ENCODE measurements at places on chromosomes 7 and 10.
A peak's percentile ranks its signal among the peaks of the same experiment; 100 is the strongest.

DNA sequence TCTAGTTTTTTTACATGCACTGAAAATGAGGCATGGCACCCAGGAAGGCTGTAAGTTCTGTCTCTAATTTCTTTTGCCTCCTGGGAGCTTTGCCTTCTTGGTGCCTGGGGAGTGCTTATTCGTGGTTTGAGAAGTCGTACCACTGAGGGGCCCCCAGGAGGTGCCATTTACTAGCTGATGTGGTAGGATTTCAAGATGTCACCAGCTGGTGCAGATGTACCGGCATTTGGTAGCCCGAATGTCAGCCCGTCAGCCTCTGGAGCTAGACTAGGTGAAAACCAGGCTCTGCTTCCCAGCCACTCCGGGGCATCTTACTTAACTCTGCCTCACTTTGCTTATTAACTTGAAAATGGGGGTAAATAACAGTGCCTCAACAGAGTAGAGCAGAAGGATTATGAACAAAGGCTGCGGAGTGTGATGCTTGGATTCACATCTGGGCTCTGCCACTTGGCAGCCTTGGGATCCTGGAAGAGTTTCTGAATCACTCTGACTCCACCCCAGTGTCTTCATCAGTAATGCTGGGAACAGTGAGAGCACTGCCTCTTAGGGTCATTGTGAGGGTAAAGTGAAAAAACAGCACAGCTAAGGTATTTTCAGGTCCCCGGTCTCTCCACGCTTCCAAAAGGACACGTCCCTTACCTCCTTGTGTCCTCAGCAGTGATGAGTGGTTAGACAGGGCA lies 31.4 kb upstream of the BTBD16 start:
- no peak for DNase-seq

DNA sequence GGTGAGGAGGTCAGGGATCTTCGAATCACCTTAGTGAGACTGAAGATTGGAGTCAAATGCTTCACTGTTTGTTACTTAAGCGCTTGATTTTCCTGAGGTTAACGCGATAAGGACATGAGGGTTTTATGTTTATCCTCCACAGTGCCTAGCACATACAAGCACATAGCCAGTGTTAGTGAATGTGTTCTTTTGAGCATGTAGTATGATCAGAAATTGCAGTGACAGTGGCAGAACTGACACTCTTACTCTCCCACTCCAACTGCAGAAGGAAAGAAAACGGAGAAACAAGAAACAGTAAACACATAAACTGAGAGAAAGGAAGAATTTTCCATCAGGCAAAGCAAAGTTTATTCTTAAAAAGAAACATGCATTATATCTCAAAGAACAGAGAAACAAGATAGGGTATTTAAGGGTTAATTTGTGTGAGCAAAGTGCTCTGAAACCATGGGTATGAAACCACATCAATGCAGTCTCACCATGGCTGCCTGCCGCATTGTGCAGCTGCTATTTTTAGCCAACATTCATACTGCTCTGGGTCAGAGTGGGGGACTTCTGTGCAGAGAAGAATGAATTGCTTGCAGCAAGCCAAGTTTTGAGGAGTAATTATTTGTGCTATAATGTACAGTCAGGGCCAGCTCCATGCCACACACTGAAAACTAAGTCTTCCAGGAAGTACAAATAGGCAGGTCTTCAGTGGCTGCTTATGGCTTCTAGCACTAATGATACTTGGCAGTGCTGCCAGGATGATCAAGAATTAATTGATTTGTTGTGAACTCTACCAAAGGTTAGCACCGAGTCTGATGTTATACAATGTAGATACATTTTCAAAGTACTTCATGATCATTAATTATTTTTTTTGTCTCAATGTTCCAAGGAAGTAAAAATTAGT lies 152.0 kb downstream of the MACC1 start:
- no peak for DNase-seq

- no peak for DNase-seq
Measured at GRCh38 chr7:112357136-112357535, 93.1 kb upstream of the IFRD1 start.

- no peak for DNase-seq
Measured at GRCh38 chr10:44929356-44930255, 18.5 kb downstream of the TMEM72 start.

GRCh38 chr7:73519867-73520672 lies 2.0 kb downstream of the BAZ1B start:
- DNase-seq = peak; percentile 37

DNA sequence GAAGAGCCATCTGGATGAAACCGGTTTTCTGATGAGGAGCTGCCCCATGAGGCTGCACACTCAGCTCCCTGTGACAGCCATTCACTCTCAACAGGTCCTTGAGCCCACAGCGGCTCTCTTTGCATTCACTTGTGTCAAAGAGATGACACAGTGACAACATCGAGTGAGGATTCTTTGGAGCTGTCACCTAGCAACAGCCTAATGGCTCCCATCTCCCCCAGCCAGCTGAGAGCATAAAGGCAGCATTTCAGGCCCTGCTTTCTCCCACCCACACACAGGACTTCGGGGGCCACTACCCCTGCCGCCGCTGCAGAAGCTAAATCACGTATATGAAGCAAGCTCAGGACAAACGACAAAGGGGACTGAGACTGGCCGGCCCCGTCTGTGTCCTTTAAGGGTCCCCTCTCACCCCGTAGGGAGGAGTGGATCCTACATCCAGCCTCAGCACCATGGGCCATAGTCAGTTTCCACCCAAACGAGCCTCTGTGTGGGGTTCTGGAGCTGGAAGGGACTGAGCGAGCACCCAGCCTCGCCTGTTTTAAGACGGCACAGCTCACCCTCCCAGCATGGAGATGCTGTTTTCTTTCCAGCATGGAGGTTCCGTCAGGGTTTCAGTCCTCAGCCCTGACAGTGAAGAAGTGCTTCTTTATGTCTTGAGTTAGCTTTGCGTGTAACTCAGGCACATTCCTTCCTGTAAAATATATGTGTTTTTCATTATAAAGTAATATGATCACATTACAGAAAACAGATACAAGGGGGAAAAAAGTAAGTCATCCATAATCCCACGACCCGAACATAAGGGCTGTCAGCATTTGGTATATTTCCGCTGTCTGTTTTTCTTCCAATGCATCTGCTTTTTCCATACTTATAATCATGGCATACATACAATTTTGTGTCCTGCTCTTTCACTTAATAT lies 4.9 kb downstream of the CPA4 start:
- no peak for DNase-seq

DNA sequence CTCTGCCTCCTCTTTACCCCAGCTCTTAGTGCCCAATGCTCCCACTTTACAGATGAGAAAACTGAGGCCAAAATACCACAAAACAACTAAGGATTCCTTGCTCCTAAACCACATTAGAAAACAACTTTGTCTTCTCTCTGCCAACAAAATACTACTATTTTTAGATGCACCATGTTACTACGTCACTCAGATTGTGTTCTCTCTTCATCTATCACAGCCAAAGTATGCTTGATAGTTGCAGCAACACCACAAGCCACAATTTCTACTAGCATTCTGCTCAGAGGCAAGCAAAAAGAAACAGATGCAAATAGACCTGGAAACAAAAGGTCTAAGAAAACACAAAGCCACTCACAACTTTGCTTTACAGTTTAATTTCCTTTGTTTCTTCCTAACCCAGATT lies 3.3 kb upstream of the PDE1C start:
- DNase-seq = no peak

DNA sequence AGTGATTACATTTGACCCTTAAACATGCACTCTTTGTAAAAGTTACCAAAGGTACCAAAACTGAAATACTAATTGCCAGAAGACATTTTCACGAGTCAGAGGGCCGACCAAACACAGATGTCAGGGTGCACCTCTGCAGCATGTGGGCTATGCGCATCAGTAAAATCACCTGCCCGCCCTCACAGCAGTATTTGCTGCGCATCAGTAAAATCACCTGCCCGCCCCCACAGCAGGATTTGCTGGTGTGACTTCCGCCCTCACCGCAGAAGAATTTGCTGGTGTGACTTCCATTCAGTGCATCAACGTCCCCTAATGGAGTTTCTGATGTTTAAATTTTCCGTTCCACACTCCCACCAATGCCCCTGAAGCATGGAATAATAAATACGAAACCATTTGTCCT lies 202.9 kb downstream of the PTPRN2 start:
- DNase-seq = no peak
